ENCODE measurements at places on chromosomes 12 and 14. TPM values are rescaled to one million over a fixed set of nuclear protein-coding genes. Genes with fewer than 3 reads are reported as not detected.

GRCh38 chr14:38991299-38991698 is 111.7 kb downstream of the SEC23A start:
- DNase-seq = no peak

DNA sequence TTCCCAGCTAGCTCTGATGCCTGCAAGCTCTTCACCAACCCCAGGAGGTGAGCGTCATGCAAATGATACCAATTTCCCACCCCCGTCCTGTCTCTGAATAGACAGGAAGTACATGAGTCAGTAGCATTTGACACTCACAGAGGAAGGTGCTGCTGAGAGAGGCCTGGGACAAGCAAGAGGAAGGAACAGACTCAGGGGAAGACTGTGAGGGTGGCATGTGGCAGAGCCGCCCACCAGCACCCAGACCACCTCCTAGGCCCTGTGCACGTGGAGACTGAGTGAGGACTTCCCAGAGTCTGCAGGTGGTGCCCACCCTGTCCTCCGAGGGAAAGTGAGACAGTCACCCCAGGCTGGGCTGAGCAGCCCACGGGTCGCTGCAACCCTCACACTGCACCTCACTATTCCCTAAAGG is 199.5 kb upstream of the SFSWAP start:
- no peak for DNase-seq

DNA sequence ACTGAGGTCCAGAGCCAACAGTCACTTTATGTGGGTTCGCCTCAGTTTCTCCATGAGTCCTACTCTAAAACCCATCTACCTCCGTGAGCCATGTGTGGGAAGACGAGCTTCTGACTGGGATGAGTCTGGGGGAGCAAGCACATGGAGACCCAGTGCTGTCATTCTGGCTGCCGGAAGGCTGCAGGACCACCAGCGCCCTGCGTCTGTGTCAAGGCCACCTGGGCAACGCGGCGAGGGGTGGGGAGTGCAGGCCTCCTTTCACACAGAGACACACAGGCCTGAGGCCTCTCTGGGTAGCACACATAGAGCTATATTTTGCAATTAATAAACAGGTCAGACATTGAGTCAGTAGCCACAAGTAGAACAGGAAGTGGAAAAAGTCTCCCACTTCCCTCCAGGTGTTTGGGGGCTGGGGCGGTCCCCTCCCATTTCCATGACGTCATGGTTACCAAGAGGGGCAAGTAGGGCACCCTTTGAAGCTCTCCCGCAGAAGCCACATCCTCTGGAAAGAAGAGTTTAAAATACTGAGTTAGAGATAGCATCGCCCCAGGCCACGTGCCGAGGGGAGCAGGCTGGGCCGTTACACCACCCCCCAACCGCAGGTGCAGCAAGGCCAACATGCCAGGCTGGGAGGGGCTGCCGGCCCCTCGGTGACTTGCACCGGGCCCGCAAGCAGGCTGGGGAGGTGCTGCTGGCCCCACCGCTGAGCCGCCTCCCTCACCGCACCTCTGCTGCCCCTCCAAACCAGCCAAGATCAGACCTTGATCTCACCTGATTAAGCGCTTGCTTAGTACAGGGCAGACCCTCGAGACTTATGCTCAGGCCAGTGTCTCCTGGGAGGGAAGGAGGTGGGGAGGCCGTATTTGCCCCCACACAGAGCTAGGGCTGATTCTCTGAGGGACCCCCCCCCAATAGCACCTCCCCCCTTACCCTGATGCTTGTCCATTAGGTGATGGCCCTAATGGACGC is 32.7 kb downstream of the DAD1 start:
- no peak for DNase-seq

- no peak for DNase-seq
Measured at GRCh38 chr12:101931498-101932326, 54.3 kb downstream of the DRAM1 start.

DNA sequence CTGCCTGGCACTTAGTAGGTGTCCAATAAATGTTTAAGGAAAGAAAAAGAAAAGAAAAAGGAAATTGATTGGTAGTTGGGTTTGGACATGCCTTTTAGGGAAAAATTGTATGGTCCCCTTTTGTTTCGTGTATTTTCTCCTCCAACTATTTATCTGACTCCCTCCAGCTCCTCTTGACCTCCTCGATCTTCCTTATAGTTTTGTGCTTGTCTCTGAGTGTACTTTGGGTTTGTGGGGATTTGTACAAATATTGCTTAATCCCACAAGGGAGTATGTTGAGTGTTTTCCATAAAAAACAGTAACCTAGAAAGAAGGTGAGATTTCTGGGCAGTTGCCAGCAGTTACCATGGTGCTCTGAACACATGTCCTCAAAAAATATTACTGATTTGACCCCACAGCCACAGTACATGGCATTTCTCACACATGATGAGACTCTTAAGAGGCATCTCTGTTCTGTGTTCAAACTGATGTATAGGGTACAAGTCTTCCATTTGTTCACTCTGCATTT is 15.7 kb downstream of the PLEKHG7 start:
- DNase-seq = no peak

GRCh38 chr12:3342051-3342450 is 149.0 kb upstream of the PRMT8 start:
- peak; percentile 66 for DNase-seq

DNA sequence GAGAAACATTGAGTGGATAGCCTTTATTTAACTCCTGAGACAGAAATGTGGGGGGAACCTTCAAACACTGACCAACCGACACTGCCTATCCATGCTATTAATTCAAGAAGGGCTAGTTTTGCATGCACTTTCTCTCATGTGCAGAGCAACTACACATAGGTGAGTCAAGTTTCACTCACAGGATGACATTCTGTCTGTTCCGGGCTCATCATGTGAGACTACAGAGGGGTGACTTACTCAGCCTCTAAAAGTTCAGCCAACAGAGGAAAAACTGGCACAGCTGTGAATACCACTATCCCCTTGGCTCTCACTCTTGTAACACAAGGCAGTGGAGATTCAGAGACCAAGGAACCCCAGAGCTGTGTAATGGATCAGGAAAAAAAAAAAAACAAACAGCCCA is 13.3 kb downstream of the BEST3 start:
- DNase-seq = no peak

GRCh38 chr14:69772082-69773017 is 5.4 kb downstream of the SRSF5 start:
- DNase-seq = no peak

DNA sequence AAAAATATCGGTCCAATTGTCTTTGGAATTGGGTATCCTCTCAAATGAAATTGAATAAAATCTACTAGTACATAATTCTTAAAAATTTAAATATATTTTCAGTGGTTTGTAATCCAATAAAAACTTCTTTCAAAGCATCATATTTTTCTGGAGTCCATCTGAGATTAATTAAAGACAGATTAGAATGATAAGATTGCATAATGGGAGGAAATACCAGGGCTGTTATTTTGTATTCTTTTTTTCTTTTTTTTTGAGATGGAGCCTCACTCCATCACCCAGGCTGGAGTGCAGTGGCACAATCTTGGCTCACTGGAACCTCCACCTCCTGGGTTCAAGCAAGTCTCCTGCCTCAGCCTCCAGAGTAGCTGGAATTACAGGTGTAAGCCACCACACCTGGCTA is 103.8 kb downstream of the TMTC3 start:
- no peak for DNase-seq

- no peak for DNase-seq
Measured at GRCh38 chr14:68685419-68686204, 107.3 kb downstream of the ZFP36L1 start.

- DNase-seq = no peak
Measured at GRCh38 chr12:68868043-68868790, 60.2 kb downstream of the MDM2 start.

The EGLN3 gene
- 19.3 TPM for polyA plus RNA-seq

The GPATCH2L gene
- polyA plus RNA-seq = 42.5 TPM
